Spleen (tissue), 13 donors: ENCODE measurements at places on chromosomes 12 and 14. TPM values are rescaled to one million over a fixed set of nuclear protein-coding genes. Genes with fewer than 3 reads are reported as not detected.
A peak's percentile ranks its signal among the peaks of the same experiment; 100 is the strongest.

The KRR1 gene
- 26.4 TPM for total RNA-seq

The B3GNT4 gene
- total RNA-seq, result not detected

The ACSM4 gene
- not detected for total RNA-seq

The ABHD4 gene
- total RNA-seq, result 32.8 TPM

The DNAH10 gene
- total RNA-seq, result 0.43 TPM

- H3K36me3 ChIP-seq, result peaks cover 64% of the 10 kb centered on the region
- H3K4me3 ChIP-seq, result no peak overlapping the region
- no peaks in the 10 kb centered on the region for H3K27me3 ChIP-seq
- H3K27ac ChIP-seq, result peak overlapping the region; percentile 81
These were observed 31.4 kb downstream of the P2RX4 start for GRCh38 chr12:121241156-121241970.
